ENCODE measurements at places on chromosomes 12 and 14.

DNA sequence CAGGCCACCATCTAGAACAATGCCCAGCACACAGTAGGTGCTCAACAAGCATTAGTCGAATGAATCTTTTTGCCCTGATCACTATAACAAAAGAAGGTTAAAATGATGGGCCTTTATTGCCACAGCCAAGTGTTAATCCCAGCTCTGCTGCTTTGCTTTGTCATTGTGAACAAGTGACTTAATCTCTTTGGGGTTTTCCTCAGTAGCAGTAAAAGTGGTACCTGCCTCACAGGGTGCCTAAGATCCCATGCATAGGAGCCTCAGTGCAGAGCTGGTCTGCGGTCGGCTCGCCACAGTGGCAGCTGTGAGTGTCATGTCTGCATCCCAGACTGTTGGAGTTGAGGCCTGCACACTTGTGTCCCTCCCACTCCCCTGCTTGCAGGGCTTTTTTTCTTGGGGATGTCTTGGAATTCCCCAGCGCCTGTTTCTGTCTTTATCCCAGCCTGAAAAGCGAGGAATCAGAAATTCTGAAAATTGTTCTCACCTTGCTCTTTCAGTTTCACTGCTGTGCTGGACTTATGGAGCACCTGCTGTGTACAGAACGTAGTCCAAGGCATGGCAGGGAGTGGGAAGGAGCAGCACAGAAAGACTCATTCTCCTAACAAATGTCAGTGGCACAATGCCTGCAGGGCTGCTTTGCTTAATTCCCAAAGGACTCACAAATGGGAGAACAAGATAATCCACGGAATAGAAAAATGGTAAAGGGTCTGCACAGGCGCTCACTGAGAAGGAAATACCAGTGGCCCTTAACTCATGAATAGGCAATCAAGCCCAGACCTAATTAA, 90.8 kb downstream of the EML1 start:
- peak; percentile 5 for DNase-seq

DNA sequence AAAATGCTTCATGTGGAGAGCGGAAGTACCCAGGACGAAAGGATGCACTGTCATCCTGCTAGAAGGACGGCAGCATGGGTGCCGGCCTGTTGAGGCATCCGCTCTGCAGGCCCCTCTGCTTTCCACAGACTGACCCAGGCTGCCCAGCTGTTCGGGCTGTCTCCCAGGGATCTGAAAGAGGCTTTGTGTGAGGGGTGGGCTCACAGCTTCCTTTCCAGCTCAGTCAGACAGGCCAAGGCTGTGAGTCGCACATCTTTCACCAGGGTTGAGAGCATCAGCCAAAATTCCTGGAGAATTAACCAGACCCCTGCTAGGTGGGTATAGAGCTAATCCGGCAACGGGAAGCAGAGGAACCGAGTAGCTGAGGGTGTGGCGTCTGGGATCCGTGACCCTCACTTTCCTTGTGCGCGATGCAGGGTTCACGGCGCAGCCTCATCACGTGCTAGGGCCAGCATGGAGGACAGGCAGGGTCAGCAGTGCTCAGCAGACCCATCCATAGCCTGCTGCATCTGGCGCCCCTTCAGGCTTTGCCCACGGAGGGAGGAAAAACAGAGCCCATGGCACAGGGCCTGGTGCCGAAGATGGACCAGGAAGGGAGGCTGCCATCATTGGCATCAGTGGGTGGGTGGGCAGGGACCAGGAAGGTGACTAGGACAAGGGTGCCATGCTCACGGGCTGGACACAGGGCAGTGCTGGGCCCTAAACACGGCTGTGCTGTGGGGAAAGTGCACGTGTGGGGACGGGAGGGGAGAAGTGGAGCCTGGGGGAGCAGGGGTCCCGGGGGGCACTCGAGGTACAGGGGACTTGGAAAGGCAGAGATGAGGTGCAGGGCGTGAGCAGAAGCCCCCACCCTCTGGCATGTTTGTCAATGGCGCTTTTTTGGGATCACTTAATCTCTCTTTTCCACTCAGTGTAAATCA, 9.2 kb upstream of the SIVA1 start:
- DNase-seq: no peak

DNA sequence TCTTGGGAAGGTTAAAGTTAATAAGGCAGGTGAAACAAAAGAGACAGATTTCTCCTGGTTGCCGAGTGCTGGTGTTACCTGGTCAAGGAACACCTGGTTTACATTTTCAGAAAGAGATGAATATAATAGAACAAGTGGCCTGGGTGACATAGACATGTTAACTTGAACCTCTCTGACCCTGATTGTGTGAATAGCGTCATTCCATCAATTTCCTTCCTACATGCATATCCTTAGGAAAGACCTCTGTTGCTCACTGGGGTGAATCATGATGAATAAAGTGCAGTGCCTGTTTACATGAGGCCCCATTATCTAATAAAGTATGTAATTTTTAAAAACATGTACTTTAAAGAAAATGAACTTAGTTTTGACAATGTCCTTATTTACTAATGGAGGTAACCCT, 1822.9 kb upstream of the FLRT2 start:
- no peak for DNase-seq

GRCh38 chr12:46547421-46548354, 175.1 kb upstream of the SLC38A2 start:
- DNase-seq: no peak

DNA sequence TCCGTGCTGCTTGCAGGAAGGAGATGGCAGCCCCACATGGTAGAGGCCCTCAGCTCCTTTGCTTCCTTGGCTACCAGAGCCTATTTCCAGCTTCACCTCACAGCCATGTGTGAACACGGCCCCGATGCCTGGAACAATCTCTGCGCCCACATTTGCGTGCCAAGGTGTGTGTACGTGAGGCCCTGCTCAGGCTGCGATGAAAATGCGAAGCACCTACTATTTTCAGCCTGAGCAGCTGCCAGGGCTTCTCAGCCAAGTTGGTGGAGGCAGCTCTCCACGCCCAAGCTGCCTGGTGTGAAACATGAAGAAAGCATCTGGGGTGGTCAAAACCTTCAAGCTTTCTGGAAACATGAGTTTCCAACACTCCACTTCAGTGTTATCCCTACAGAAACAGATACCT, 177.8 kb upstream of the EGLN3 start:
- no peak for DNase-seq
